LHCN-M2 (cell line): ENCODE measurements at places on chromosomes 12 and 14. TPM values are rescaled to one million over a fixed set of nuclear protein-coding genes. Genes with fewer than 3 reads are reported as not detected.

- no peak for DNase-seq
Measured at GRCh38 chr12:57235728-57236131, 6.2 kb downstream of the SHMT2 start.

DNA sequence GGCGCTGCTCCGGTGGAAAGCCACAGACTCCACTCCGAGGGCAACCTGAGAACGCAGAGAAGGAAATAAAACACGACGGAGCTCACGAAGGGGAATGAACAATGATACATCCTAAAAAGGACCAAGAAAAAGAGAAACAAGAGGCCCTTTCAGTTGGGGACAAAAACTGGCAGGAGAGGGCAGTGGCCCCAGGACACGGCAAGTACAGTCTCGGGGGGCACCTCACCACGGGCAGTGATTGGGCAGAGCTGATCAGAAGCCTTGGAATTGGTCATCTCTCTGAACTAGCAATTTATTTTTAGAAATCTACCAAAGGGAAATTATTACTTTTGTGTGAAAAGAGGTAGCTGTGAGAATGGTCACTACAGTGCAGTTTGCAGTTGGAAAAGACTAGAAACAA, 27.9 kb downstream of the CCDC92 start:
- DNase-seq, result no peak

DNA sequence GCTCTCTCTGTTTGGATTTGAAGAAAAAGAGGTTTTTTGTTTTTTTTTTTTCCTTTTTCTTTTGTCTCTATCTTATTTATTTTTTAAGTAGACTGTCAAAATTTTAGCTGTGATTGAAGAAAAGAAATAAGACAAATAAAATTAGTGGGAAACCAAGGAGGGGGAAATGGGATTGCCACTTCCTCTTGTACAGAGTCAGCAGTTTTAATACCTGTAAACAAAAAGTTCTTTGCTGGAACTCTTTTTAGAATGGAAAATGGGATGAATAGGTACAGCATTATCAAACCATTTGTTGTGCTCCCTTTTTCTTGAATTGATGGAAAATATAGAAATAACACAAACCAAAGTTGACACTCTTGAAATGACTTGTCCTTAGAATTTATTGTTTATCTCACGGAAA, 680.7 kb downstream of the DIO2 start:
- DNase-seq, result no peak

- DNase-seq, result no peak
Measured at GRCh38 chr14:99619835-99620834, 16.1 kb upstream of the CCDC85C start.

GRCh38 chr12:5262450-5262849, 169.5 kb upstream of the NTF3 start:
- no peak for DNase-seq

DNA sequence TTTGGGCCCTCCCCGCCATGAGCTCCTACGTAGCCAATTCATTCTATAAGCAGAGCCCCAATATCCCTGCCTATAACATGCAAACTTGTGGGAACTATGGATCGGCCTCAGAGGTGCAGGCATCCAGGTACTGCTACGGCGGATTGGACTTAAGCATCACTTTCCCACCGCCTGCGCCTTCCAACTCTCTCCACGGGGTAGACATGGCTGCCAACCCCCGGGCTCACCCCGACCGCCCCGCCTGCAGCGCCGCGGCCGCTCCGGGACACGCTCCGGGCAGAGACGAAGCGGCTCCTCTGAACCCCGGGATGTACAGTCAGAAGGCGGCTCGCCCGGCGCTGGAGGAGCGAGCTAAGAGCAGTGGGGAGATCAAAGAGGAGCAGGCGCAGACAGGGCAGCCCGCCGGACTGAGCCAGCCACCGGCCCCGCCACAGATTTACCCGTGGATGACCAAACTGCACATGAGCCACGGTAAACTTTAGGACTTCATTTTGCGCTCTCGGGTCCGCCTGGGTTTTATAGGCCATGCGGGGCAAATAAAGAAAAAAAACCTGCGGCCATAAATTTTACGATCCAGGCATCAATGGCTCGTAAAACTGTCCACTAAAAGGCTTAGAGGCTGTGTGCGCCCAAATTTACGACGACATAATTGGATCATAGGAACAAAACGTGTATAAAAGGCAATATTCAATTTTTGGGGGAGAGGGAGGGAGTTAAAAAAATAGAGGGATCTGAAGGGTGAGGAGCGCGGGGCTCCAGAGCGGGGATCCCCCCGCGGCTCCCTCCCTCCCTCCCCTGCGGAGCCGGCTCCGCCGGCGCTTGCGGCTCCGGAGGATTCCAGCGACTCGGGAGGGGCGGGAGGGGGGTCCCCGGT, 493 bp downstream of the HOXC5 start:
- peak; percentile 63 for DNase-seq

DNA sequence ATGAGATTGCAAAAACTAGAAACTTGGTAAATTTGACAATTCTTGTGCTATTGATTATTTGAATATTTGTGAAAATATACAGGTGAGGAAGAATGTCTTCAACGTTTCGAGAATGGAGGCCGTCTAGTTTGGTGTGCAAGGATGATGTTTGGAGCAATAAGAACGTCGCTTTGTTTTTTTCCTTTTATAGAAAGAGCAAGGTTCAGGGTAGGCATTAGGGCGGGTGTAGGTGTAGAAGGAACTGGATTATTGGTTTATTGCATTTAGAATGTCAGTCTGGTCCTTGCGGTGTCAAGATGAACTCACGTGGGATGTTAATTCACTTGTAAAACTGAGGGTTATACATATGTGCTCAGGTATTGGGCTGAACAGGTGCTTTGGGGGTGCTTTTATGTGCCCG, 1.1 kb downstream of the RPS26 start:
- no peak for DNase-seq

DNA sequence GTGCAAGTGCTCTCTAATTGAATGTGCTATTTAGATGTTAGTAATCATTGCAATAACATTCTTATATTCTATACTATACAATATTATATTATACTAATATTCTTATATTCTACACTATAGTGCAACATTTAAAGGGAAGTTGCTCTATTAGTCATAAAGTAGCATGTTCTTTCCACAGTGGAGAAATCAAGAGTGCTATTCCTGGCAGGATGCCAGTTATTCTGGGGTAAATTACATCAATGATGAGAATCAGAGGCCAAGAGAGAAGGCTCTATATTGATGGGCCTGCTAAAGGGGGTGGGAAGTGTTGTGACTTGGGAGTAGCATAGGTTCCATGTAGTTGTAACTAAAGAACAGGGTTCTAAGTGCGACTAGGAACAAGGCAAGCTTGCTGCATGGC, 121.5 kb downstream of the SLC15A5 start:
- no peak for DNase-seq

The DDX24 gene
- 155 and 171 TPM in 2 replicates for total RNA-seq

The TMPRSS12 gene
- total RNA-seq, result not detected in 2 replicates

The MDP1 gene
- 16.6 and 18.5 TPM in 2 replicates for total RNA-seq

The OR4E2 gene
- total RNA-seq, result not detected in 2 replicates
